ENCODE measurements at places on chromosomes 1 and 21.

DNA sequence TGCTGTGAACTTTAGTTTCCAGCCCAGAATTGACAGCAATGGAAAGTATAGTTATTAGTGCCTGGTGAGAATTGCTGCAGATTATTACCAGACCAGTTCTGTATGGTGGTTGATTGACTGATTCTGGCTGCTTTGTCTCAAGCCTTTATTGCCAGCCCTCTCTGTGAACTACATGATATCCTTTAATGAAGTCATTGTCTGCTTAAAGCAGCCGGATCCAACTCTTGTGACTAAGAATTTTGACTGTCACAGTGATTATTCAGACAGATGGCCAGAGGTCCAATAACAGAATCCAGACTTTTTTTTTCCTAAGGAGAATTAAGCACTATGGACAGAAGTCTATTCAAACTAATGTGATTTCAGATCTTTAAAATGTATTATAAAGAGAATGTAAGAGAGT is 1548.6 kb upstream of the B3GALT2 start:
- DNase-seq = no peak

- DNase-seq = peak; percentile 53
These were observed at the start of gene PTPN7 for GRCh38 chr1:202160377-202160940. TSS of gene PTPN7 (minus strand) at chr1:202160602. CDS start at chr1:202159402, 1,200 bp downstream.

DNA sequence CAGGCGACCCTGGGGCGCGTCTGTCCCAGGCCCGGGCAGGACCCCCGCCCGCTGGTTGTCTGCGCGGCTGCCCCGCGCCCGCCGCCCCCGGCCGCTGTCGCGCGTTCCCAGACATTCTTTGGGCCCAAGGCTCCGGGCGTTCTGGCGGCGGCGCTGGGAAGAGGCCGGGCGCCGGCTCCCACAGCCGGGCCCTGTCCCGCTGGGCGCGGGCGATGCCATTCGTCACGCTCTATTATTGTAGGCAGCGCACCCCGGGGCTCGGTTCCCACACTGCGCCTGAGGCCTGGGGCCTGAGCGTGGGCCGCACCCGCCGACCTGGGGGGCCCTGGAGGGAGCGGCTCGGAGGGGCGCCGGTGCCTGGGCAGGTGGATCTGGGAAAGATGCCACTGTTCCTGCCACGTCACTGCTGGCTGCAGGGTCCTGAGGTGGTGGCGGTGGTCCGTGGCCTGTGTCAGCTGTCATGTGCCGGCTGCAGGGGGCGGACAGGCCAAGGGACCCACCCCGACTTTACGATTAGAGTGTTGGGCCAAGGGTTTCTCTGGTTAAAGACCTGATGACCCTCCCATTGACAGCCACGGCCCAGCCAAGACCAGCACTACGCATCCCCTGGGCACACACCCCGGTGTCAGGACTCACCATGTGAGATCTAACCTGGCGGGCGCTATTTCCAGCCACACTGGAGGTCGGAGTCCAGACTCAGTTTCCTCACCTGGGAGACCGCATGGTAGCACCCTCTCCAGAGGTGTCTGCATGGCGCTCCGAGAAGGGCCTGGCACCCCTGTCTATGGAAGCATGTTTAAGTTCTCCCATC is 55.1 kb upstream of the ADARB1 start:
- no peak for DNase-seq

DNA sequence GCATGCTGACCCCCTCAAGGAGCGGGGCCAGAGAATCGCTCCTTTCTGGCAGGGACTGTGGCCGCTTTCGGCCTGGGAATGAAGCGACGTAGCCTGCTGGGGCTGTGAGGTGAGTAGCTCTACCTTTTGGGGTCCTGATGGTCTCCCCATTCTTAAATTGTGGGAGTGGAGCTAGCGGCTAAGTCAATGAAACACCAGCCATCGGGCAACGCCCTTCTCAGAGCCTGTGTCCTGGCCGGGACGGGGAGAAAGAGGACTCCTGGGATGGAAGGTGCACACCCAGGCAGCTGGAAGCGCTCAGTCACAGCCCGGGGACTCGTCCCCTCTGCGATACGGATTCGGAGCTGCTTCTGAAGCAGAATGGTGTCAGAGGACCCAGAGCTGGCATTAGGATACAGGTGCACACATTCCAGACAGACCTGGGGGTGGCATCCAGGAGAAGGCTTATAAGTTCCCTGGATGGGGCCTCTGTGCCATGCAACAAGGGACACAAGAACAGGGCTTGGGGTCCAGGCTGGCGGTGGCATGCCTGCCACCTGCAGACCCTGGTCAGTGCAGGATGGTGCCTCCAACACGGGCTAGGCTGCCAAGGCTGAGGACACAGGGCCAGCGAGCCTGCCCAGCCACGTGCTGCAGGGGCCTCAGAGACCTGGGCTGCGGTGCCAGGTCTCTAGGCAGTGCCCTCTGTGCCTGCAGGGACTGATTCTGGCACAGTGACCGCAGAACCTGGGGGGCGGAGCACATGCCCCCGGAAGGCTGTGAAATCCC is 945 bp upstream of the WNT9A start:
- no peak for DNase-seq

- no peak for DNase-seq
These were observed 43.5 kb downstream of the CD34 start for GRCh38 chr1:207867136-207868109.

DNA sequence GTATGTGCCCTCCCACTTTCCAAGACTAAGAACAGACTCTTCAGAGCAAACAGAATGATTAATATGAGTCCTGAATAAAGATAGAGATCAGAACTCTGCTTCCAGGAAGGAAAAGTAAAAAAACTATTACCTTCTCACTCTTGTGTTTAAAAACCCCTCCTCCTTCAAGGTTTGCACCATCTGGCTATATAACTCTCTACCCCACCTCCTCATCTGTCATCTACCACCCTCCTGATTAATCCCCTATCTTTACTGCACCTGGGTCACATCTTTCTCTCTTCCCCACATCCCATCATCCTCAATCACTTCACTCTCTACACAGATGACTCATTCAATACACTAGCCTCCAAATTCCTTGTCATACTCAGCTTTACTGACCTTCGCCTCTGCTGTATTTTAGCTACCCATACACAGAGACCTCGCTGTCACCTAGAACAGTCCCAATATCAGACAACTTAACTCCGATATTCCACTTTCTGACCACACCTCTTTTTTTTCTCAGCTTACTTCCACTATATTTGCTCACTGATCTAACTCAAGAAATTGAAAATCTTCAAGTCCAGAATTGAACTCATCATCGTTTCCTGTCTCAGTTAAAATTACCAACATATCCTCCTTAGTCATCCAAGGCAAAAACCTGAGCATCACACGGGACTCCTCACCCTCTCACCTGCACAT is 3.7 kb downstream of the SCMH1 start:
- DNase-seq = no peak

DNA sequence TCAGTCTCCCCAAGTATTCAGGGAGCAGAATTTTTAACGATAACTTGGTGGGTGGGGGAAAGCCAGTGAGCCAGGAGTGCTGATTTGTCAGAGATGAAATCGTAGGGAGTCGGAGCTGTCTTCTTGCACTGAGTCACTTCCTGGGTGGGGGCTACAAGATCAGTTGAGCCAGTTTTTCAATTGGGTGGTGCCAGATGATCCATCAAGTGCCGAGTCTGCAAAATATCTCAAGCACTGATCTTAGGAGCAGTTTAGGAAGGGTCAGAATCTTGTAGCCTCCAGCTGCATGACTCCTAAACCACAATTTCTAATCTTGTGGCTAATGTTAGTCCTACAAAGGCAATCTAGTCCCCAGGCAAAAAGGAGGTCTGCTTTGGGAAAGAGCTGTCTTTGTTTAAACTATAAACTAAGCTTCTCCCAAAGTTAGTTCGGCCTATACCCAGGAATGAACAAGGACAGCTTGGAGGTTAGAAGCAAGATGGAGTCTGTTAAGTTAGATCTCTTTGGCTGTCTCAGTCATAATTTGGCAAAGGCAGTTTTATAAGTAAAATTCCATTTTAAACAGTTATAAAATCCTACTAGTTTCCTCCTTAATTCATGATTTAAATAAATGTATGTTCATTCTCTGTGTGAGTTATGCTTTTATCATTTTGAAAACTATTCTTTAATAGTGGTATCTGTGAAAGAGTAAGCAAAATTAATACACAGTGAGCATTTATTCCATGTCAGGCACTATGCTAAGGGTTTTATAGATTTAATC is 51.7 kb downstream of the SLC16A1 start:
- no peak for DNase-seq

GRCh38 chr21:43702785-43703034 is 16.2 kb upstream of the PDXK start:
- DNase-seq = no peak

- DNase-seq = no peak
These were observed 15.1 kb downstream of the CYP4B1 start for GRCh38 chr1:46813858-46814396.

GRCh38 chr1:178230881-178231409 is 137.0 kb downstream of the RASAL2 start:
- no peak for DNase-seq

GRCh38 chr21:31875496-31876015 is 2.7 kb downstream of the HUNK start:
- DNase-seq = no peak

DNA sequence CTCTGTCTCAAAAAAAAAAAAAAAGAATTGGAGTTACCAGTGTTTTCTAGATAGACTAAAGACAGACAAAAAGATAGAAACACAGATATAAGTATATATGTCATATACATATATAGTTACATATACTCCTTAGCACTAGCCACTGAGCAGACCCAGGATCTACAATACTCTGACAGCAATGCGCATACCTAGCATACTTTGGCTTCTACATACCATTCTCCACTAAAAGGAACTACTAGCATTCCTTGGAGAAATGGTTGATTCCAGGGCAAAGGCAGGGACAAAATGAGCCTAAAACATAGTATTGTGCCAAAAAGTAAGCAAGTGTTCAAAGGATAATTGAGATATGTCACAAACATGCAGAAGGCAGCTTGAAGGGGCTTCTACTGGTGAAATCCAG is 22.7 kb downstream of the SYNJ1 start:
- DNase-seq = no peak

DNA sequence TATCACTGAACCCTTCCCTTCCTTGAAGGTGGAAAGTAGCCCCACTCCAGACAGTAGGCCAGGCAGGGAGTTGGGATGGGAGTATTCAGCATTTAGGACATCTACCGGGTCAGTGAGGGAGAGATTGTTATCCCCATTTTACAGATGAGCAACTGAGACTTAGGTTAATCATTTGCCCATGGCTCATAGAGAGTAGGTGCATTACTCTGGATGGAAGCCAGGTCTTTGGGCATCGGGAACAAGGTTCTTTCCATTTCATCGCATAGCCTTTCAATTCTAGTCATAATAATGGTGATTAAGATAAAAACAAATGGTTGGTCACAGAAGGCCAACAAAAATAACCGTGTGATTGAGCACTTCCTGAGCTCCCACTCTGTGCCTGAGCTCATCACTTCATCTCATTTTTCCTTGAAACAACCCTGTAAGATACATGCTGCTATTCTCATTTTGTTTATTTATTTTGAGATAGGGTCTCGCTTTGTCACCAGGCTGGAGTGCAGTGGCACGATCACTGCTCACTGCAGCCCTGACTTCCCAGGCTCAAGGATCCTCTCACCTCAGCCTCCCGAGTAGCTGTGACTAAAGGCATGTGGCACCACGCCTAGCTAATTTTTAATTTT is 64.8 kb downstream of the NAV1 start:
- no peak for DNase-seq

GRCh38 chr1:112317140-112317539 is 78.9 kb upstream of the CTTNBP2NL start:
- no peak for DNase-seq

DNA sequence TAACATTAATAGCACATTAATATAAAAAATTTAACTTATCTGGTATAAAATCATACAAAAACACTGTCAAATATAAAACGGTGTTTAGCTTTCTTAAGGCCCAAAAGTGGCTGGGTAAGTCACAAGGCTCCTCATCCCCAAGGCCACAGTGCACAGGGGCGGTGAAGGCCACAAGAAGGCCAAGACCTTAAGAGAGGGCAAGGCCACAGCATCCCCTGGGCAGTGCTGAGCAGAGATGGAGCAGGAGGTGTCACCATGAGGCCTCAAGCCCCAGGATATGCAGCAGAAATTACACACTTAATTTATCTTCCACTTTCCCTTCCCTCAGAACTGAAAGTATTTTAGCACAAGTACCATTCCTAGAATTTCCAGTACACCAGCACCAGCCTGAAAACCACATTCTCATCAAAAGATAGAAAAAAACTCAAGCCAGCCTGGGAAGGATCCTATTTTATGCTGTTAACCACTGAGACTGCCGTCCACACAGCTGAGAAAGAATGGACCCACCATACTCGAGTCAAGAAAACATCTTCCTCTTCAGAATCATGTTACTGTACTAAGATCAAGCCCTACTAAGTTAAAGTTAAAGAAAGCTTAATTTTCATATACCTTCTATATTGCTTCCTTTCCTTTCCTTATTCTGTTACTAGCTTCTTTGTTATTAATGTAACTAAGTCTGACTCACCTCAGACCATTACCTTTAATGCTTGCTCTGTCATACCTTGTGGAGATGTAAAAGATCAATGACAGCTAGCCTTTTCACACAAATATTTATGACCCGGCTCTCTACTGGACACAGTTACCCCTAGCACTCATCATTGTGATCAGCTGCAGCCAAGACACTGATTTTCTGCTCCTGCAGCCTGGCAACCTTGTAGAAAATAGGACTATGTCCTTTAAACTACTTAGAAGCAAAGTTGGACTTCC is 26.4 kb upstream of the FMO1 start:
- no peak for DNase-seq

DNA sequence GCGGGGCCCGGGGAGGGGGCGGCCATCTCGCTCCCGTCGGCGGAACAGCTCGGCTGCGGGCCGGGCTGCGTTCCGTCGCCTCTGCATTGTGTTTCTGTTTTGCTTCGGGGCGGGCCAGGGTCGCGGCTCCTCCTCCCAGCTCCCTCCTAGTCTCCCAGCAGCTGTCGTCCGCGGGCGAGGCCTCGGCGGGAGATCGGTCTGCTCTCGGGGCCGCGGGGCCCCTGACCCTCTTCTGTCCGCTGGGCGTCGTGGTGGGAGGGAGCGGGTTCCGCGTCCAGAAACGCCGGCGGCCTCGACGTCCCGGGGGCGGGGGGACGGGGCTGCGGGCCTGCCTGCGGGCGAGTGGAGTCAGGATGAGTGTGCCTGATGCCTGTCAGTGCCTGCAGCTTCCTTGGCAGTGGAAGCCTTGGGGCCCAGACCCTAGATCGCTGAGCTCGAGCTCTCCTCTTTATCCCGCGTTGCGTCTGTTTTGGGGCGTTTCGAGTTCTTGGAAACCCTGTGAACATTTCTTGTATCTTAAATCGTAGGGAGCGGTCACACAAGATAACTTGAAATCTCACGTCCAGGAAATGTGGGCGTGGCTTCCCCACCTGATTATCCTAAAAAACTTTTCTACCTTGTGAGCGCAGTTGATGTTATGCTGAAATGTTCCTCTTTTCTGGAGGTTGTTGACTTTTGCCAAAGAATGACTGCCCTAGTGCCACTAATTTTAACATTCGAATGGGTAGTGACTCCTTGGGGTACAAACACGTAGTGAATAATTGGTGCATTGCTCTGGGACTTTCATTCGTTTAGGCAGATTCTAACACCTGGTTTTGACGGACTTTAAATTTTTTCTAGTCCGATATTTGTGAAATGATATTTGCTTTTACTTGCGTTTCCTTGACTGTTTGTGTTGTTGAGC is 676 bp downstream of the MORC3 start:
- DNase-seq = no peak
